ENCODE measurements at places on chromosomes 7 and 10.

DNA sequence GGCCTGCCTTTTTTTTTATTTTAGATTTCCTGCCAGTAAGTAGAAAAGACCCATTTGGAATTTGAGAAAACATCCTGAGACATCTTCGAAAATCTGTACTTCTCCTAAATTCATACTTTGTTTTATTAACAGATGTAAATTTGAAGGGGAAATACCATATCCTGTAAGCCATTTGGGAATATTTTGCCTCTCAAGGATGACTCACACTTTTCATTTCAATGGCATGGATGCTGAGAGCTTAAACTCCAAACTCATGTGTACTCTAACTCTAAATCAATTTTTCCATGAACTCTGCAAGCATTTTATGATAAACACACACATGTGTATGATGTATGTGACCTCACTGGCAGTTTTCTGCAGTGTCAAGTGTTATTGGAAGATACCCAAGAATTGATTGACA is 89.0 kb downstream of the SEMA3A start:
- no peak for DNase-seq

DNA sequence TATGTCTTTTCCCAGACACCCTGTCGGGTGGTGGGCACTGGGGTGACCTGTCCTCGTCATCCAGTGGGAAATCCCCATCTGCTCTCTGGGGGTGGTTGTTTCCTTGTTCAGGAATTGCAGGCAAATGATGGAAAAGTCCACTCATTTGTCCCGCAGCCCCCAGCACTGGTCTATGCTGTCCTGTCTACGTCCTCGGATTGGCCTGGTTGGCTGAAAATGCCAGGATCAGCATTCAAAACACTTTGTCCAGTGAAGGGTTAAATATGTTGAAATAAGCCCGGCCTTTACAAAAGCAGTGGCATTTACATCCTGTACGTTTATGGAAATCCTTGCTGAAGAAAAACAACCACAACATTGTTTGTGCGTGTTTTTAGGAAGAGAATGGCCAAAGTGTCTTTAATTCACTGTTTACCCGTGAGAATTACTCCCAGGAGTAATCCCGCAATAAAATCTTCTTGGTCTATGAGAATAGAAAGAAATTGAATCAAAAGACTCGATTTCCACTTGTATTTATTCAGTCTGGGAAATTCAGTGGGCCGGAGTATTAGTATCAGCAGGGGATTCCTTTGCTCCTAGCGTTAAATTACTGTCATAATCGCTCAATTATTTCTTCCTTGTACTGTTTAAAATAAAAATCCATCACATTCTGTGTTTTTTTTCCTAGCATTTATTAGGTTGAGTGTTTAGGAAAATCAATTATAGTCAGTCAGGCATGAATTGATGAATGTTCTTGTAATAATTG is 116.8 kb upstream of the SH2B2 start:
- DNase-seq, result no peak

DNA sequence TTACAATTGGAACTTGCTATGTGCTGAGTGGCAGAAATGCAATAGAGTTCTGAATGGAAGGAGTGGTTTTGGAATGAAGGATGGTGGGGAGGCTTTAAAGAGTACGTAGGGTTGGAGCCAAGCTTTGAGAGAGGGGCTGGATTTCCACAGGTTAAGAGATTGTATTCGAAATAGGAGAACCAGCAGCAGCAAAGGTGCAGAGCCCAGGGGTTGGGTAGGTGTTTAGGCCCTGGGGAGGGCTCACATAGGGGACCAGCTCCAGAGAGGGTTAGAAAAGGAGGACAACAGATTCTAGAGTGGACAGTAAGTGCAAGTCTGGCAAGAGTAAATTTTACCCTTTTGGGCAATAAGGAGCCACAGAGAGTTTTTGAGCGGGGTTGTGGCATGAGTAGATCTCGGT is 297.2 kb downstream of the RPS24 start:
- no peak for DNase-seq

DNA sequence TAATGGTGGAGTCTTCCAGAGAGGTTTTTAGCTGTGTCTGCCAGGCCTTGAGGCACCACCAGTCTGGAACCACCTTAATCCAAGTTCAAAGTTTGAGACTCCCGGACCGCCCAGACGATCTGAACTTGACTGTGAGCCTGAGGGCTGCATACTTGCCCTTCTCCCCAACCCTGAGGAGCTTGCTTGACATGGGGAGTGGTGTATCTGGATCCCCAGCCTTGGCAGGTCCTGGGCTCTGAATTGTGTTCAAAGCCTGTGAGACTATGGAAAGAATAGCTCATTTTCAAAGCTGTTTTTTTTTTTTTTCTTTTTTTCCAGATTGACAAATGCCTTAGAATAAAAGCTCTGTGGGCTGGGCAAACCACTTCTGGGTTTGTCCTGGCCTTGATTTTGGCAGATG is 22.3 kb upstream of the CAMK1D start:
- no peak for DNase-seq

DNA sequence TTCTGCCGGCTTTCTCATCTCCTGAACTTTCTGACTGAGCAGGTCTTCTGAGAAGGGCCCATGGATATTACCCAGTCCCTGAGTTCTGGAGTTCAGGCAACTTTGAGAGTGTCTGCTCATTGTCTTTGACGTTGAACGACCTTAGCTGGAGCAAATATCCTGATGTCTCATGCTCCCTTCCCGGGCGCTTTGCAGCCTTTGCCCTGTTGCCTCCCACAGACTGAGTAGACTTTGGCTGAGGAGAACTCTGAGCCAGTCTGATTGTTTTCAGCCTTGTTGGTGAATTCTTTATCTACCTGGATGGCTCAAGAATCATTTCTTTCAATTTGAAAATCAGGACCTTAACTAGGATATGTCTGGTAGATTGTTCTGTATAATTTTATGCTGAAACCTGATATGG is 353.7 kb downstream of the GLRX3 start:
- DNase-seq, result no peak

DNA sequence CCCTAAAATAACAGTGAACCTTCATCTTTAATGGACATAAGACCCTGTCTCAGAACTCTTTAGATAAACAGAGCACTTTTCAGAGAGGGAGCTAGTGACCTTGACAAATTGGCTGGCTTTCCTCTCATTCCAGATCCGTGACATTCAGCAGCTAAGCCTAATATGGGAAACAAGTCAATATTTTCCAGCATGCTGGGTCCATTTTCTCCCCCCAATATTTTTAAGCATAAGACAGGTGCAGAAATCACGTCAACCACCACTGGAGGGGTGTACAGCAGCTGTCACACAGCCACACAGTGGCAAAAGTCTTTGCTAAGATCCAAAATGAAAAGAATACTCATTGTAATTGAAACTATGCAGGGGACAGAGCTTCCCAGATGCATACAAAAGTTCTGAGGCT is 26.1 kb downstream of the LRRTM3 start:
- no peak for DNase-seq

GRCh38 chr10:72123616-72124015 is 35.3 kb upstream of the SPOCK2 start:
- DNase-seq, result no peak

GRCh38 chr10:33122014-33122809 is 164.2 kb upstream of the ITGB1 start:
- DNase-seq, result no peak

DNA sequence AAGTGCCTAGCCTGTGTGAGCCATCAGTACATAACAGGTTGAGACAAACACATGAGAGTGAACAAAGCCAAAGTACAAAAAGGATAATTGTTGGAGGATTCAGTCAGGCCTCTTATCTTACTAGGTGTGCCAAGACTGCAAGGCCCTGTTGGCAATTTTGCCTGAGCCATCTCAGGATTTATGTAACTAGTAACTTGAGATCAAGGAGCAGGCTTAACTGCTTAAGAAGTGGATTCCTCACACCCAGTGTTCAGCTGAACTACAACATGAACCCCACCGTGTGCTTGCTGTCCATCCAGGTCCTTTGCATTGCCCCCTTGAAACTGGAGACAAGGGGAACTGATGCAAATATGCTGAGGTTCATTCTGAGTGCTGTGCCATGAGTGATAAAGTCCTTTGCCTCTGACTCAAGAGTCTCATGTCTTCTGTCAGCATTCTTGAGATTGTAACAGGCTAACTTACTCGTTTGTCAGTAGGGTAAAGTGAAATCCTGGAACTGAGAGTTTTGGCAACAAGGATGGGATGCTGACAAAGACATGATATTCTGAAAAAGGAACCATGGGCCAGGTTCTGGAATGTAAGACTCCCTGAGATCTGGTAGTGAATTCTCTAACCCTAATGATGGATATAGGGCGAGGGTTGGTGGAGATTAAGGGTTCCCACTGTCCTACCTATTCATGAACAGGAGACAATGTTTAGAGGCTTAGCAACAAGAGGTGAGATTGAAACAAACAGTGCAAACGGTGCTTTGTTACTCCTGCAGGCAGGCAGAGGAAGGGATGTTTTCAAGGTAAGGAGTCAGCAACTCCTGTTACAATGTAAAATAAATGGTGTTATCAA is 44.1 kb upstream of the GATAD1 start:
- no peak for DNase-seq

- DNase-seq, result no peak
Measured at GRCh38 chr10:51422311-51423120, 276.9 kb downstream of the CSTF2T start.

- DNase-seq, result no peak
Measured at GRCh38 chr10:86711513-86712316, 43.4 kb downstream of the LDB3 start.

GRCh38 chr10:43395571-43396060 is 13.4 kb downstream of the HNRNPF start:
- no peak for DNase-seq

DNA sequence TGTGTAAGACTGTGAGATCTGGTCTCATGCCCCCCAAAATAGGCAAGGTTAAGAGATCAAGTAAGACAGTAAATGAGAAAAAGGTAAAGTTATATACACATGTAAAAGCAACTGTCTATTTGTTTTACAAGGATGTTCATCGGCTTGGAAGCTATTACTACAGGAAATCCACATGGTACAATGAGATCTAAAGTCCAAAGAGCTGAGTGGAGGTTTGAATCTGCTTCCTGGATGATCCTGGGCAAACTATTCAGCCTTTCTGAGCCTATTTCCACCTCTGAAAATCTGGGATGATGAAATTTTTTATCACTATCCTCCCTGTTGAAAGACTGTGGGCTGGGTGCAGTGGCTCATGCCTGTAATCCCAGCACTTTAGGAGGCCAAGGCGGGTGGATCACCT is 123.0 kb downstream of the IDE start:
- DNase-seq, result no peak

GRCh38 chr7:74138334-74138867 is 35.8 kb upstream of the EIF4H start:
- DNase-seq, result peak; percentile 54

DNA sequence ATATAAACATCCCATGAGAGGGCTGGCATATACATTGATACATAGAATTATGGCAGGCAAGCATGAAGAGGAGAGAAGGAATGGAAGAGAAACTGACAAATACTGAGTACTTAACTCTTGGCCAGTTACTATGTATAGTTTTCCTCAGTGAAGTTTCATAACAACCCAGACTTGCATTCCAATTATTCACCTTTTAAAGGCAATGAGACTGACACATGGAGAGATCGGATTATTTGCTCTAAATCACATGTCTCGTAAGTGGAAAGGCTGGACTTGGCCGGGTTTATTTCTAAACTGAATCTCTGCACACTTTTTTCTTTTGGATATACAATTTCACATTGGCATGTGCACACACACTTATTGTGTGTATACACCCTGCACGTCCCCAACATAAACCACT is 548.3 kb downstream of the PHTF2 start:
- DNase-seq, result no peak

DNA sequence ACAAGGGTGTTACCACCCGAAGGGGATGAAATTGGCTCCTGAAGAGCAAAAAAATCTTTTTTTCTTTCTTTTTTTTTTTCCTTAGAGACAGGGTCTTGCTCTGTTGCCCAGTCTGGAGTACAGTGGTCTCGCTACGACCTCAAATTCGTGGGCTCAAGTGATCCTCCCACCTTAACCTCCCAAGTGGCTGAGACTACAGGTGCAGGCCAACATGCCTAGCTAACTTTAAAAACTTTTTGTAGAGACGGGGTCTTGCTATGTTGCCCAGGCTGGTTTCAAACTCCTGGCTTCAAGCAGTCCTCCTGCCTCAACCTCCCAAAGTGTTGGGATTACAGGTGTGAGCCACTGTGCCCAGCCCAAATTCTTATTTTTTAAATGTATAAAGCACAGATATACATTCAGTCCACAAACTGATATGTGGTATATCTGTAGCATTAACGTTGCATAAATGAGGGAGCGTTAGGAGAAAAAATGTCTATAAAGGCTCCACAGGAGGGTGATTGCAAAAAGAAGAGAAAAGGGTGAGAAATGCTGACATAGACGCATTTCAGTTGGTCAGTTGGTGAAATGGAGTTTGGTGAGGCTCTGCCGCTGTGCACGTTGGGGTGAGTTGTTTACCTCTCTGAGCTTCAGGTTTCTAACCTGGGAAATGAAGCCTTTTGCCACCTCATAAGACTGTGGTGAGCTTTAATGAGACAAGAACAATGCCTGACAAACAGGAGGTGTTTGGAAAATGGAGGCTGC is 100.7 kb upstream of the PODXL start:
- DNase-seq, result no peak

DNA sequence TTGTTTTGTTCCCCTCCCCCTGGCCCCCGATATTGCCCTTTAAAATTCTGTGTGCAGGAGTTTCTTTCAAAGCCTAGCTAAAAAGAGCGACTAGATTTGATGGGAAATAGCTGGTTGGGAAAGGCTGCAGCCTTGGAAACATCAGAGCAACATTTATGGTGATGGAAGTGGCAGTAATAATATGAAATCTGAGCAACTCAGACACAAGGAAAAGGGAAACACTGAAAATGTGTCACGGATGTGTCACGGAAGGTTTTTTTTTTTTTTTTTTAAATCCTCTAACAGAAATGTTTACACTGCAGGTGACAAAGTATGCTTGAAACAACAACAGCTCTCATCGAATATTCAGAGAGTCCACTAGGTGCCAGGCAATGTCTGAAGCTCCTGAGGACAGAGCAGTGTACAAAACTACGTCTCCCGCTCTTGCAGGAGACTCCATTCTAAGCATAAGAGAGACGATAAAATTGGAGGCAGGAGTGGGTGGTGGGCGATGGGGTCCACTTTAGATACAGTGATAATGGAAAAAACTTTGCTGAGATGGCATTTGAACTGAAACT is 143.0 kb downstream of the RSU1 start:
- no peak for DNase-seq

- no peak for DNase-seq
Measured at GRCh38 chr7:103799298-103799697, 190.2 kb downstream of the RELN start.

DNA sequence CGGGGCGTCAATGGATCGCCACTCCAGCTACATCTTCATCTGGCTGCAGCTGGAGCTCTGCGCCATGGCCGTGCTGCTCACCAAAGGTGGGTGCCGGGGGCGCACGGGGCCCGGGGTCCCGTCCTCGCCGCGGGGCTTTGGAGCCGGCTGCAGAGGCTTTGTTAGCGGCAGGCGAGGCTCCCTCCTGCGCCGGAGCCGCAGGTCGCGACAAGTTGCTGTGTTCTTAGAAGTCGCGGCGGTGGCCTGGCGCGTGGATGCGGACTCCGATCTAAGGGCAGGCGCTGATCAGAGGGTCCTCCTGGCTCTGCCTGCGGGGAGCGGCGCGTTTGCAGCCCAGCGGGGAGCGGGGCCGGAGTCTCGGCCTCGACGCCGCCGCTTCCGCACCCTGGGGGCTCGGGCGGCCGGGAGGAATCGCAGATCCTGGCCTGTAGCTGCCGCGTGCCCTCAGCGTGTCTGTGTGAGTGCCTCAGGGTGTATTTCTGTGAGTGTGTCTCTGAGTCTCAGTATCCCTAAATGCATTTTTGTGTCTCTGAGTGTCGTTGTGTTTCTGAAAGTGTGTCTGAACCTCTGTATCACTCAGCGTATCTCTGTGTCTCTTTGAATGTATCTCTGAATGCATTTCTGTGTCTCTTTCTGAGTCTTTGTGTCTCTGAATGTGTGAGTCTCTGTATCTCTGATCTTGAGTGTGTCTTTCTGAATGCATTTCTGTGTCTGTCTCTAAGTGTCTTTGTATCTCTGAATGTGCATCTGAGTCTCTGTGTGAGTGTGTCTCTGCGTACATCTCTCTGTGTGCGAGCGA is 766 bp downstream of the BAMBI start:
- no peak for DNase-seq

All from iPS DF 19.7 (cell line).